ENCODE measurements at places on chromosomes 6 and 20. TPM values are rescaled to one million over a fixed set of nuclear protein-coding genes. Genes with fewer than 3 reads are reported as not detected.

Gene PACRG
- total RNA-seq: 3.5 TPM

Gene VEGFA
- total RNA-seq: 352 TPM

DNA sequence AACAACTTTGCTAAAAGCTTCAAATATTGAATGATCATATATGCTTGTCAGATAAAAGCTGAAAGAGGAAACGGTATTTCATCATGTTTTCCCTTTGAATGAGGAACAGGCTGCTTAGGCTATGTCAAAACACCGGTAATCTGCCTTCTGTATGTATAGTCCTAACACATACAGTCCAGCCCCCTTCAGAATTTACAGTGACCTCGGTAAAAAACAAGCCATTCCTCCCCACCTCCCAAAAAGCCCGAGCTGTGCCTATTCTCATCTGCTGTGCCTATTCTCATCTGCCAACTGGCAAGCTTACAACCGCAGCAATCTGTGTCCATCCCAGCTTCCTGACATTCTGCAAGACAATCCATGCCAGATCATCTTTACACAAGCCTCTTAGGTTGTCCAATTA lies 26.8 kb upstream of the UBE2J1 start:
- no peak overlapping the region for H3K4me3 ChIP-seq
- no peaks in the 10 kb centered on the region for H3K27me3 ChIP-seq
- no peak for DNase-seq
- no peaks in the 10 kb centered on the region for H3K36me3 ChIP-seq

- peaks cover 56% of the 10 kb centered on the region for H3K36me3 ChIP-seq
- DNase-seq: no peak
- H3K4me3 ChIP-seq: no peak overlapping the region
- no peaks in the 10 kb centered on the region for H3K27me3 ChIP-seq
- no peaks in the 10 kb centered on the region for H3K4me1 ChIP-seq
Measured at GRCh38 chr20:56409521-56409920, 2.5 kb upstream of the CASS4 start.
